ENCODE measurements at places on chromosomes 7 and 10.

DNA sequence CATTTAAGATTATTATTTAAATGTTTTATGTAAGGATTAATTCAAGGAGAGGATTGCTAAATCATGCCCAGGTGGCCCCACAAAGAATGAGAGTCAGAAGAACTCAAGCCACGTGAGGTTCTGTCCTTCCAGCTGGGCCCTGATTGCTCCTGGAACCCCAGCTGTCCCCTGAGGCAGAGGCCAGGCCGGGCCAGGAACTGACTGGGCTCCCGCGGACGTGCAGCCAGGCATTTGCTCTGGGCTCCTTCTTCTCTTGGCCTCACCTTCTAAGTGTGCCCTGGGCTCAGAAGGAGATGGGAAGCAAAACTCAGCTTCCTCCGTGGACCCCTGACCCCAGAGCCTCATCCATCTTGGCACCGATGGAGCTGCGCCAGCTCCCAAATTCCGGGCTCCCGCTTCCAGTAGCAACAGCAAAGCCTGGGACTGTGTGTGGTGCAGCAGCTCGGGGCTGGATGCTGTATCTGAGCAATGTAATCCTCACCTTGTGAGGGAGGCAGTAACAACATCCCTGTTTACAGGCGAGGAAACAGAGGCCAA lies 250.6 kb upstream of the PPP2R2D start:
- no peak for DNase-seq

DNA sequence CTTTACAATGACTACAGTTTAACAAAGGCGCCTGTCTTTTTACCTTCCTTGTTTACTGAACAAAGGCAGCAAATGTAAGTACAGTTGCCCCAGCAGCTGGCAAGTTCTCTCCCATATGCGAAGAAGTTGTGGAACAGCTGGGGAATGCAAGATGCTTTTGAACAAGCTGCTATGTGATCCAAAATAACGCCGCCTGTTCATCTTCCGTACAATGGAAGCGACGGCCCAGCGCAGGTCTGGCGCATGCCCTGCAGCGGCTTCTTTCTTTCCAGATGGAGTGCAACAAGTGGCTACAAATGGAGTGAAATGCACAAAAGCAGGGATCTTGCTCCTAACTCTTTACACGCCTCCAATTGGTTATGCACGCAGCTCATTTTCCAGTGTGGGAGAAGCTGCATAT lies 97.0 kb upstream of the SVIL start:
- no peak for DNase-seq

GRCh38 chr10:92689663-92690210 lies at the start of gene HHEX:
HHEX (plus strand) TSS chr10:92689955; CDS start chr10:92689987, 32 bp downstream.
- peak; percentile 24 for DNase-seq

DNA sequence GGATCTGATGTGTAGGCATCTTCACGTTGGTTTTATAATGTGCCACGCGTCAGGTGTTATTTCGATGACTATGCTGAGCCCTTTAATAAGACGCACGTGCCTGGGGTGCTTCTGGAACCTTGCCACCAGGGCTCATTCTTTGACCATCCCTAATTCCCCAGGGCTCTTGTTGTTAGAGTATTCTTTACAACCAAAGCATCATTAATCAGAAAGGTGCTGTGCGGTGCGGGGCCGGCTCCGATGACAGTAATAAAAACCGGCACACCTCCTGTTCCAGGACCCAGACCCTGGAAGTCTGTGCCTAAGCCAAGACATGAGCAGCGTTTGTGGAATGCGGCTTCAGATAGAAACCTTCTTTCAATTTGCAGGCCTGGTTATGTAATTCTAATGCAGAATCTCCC lies 58.4 kb downstream of the MGMT start:
- no peak for DNase-seq

DNA sequence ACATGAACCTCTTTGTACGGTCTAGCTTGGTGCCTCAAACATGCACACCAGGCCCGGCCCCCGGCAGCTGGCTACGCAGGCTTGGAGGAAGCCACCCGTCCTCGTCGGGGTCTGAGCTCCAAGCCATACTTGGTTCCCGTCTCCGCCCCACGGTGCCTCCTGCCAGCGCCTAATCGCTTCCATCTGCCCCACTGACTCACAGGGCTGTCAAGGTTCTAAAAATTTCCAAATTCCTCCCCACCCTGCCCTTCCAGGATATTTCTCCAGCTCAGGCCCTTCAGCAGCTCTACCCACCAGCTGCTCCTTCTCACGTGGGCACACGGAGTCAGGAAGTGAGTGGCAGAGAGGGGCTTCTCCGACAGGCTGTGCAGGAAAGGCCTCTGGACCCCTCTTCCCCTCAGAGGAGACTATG lies 38.8 kb downstream of the TMEM270 start:
- no peak for DNase-seq

- DNase-seq: no peak
Measured at GRCh38 chr7:135795846-135796570, 47.4 kb upstream of the FAM180A start.

- no peak for DNase-seq
Measured at GRCh38 chr7:15764010-15764409, 77.5 kb upstream of the MEOX2 start.

GRCh38 chr10:74103560-74104258 lies 46.9 kb downstream of the AP3M1 start:
- no peak for DNase-seq

- DNase-seq: no peak
Measured at GRCh38 chr10:86829472-86829871, 73.1 kb downstream of the BMPR1A start.

DNA sequence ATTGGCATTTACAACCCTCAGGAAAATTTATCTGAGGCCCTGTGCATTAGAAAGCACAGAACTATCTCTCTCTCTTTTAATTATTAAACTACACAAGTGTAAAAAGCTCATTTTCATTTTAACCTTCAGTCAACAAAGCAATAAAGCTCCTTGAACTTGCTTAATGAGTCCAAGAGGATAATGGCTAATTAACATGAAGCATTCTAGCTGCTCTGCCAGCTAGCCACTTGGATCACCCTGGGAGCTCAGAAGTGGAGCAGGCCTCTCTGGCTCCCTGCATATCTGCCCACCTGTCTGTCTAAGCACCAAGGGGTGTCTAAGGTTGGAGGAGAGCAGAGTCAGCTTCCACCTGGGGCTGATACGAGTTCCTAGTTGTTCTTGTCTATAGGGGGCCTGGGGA lies 56.0 kb upstream of the SLC35G1 start:
- DNase-seq: no peak

DNA sequence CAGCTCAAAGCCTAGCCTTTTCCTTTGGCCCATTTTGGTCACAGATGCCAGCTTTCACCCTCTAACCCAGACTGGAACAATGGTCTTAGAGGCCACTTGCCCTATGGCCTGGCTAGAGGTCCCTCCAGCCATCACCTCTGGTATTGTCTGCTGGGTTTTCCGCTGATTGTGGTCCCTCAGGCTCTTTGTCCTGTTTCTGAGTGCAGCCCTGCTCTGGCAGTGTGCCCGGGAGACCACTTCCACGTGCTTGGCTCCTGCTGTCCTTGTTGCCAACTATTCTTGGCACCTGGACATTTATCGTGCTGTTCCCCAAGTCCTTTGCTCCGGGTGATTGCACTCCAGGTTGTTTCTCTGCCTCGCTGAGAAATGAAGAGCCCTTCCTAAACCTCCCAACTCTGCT lies 53.3 kb upstream of the FAM180A start:
- DNase-seq: no peak

DNA sequence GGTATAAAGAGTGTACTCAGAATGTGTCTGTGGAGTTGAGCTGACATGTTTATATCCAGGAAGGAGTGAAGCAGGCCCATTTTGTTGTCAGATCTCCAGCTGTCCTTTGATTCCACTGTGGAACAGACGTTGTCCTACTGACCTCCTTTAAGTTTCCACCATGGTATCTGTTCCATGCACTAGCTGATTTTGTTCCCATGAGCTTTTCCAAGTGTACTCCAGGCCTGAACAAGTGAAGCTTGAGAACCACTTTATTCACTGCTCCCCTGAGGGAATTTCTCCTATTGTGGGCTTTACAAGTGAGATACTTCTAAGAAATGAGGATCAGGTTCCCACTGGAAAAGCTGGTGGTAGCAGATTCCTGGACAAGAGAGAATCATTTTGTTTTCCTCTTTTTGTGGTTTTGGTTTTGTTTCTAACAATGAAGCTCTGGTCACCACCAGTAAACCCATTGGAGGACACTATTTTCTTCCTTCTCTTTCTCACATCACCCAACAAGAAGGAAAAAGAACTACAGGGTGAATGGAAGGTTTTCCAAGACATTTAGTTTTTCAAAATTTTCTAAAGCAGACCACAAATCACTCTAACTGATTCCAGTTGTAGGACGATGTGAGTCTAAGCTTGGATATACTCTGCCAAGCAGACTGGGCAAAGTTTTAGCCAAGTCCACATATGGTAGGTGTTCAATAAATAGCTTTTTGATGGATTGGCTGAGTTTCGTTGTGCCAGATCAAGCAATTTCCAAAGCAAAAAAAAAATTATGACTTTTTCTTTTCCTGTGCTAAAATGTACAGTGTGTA lies 144.2 kb downstream of the JCAD start:
- DNase-seq: no peak

- no peak for DNase-seq
Measured at GRCh38 chr10:83760142-83760541, 379.2 kb upstream of the GHITM start.

DNA sequence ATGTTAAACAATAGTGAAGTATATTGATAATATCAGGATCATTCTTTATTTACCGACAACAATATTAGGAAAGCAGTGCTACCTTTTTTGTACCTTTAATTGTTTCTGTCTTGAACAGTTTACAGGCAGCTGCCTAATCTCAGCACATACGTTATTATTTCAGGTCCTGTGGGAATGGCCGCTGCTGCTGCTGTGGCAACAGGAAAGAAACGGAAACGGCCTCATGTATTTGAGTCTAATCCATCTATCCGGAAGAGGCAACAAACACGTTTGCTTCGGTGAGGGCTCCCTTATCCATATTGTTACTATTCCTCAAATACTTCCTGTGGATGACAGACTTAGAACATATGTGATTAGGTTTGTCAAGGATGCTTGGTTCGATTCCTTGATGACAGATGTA lies 59.7 kb downstream of the NRF1 start:
- no peak for DNase-seq

DNA sequence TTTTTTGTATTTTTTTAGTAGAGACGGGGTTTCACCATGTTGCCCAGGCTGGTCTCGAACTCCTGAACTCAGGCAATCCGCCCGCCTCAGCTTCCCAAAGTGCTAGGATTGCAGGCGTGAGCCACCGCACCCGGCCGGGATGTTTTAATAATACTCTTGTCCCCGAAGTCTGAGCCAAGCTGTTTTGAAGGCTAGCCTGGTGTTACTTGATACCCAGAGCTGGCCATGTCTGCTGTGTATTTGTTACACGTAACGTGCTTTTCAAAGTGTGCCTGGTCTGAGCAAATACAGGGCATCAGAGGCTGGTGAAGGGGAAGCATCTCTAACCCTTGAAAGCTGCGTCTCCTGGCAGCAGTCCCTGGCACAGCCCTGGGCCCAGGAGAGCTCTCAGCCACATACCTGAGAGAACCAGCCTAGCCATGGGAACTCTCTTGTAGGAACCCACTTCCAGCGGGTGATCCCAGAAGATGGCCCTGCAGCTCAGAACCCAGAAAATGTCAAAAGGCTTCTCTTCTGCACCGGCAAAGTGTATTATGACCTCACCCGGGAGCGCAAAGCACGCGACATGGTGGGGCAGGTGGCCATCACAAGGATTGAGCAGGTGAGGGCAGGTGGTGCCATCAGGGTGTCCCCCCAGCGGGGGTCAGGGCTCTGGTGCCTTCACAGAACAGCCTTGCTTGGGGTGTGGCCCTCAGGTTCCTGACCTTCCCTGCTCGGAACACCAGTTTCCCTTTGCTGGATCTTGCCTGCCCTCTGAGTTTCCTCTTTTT lies 41.7 kb upstream of the ZMIZ2 start:
- DNase-seq: no peak

DNA sequence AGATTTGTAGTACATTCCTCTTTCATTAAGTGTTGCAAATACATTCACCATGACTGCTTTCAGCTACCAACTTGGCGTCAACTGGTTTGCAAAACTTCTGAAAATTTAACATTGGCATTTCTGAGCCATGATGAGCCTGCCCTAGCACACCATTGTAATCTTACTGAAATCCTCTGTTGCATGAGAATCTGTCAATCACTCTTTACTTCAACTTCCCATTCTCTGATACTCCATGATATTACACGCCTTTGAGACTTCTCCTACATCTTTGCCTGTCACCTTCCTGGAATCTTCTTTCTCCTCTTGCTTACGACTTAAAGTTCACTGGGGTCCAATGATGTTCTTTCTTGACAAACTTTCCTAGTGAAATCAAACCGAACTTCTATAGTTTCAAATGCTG lies 32.2 kb downstream of the EBLN1 start:
- DNase-seq: no peak

DNA sequence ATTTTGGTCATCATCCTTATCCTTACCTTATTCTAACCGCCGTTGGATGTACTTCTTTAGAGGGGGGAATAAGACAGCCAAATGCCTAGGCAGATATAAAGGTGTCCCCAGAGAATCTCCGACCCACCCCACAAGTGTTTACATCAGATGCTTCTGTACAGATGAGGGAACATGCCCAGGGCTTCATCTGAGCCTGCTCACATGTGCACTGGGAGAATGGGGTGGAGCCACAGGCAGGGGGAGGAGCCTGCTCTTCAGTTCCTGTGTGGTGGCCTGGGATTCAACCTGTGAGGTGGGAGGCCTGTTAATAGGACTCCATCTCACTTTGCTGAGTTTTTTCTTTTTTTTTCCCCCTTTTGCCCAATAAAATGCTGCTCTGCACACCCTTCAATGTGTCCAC lies 27.6 kb upstream of the OPTN start:
- DNase-seq: no peak

GRCh38 chr7:7718492-7718891 lies at the start of gene RPA3:
RPA3 (minus strand) TSS chr7:7718607; CDS start chr7:7640418, 78,189 bp downstream.
- no peak for DNase-seq

DNA sequence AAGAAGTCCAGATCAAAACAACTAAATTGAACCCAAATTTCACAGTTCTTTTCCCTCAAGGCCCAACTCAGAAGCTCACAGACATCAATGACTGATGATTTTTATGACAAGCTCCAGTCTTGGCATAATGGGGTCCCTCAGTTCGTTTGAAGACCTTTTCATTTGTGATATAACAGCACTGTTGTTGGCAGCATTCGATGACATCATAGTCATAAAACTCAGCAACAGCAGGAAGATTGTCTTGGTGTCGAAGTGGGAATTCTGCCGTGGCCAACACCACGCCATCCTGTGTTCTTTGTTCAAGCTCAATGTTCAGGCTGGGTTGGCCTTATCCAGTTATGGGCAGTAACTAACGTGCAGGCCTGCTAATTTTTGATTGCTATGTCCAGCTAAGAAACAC lies 261.7 kb downstream of the C7orf25 start:
- no peak for DNase-seq
